ENCODE measurements at places on chromosomes 5 and 9.

- DNase-seq: no peak
These were observed 12.2 kb upstream of the HSPB3 start for GRCh38 chr5:54443270-54443669.

- DNase-seq: no peak
These were observed 25.6 kb upstream of the SPIN1 start for GRCh38 chr9:88362681-88363080.

GRCh38 chr5:40616781-40617180, 62.9 kb upstream of the PTGER4 start:
- no peak for DNase-seq

DNA sequence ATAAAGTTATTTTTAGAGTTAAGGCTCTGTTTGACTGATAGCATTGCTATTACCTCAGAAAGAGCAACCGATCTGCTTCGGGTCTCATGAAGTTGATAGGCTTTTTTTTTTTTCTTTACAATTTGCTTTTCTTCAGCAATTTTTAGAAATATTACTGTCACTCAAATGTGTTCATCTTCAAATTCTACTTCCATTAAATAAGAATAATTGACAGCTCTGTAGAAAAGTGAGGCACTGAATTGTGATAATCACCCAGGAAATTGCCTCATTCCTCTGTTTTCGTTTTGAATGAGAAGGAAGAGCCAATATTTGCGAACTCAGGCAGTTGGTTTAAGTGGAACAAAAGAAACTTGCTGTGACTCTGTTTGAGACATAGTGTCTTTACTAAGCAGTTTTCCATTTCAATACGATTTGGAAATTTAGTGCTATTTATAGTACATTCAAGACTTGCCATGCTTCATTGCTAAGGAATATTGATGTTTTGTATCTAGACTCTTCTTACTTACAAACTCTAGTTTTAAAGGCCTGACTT, 700.5 kb upstream of the CDH10 start:
- no peak for DNase-seq

DNA sequence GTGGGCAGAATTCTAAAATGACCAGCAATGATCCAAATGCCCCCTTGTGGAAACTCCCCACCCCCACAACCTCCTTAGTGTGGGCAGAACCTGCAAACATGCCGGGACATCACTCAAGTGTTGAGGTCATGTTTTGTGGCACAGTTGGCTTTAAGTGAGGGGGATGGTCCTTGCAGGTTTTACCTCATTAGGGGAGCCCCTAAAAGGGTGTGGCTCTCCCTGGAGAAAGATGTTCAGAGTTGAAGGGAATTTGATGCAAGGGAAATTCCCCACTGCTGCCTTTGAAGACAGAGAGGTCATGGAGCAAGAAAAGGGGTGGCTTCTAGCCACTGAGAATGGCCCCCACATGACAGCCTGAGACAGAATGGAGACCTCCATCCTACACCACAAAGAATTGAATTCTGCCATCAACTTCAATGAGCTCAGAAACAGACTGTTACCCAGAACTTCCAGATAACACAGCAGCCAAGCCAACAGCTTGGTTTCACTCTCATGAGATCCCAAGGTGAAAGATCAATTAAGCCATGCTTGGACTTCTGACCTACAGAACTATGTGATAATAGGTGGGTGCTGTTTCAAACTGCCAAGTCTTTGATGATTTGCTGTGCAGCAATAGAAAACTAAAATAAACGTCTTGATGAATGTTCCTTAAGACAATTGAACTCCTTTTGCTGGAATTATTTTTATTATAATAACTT, 103.4 kb downstream of the MED10 start:
- no peak for DNase-seq

GRCh38 chr9:123316053-123316718, 39.8 kb upstream of the CRB2 start:
- DNase-seq: no peak

GRCh38 chr5:150993826-150994412, 26.5 kb upstream of the GPX3 start:
- DNase-seq: no peak
